Stimulated activated CD4-positive, alpha-beta T cell treated with anti-CD3 and anti-CD28 coated beads, Interleukin-1b, Interleukin-23, amount 100 ng/mL, for 24 hours (primary cell): ENCODE measurements at places on chromosomes 7 and 10.

DNA sequence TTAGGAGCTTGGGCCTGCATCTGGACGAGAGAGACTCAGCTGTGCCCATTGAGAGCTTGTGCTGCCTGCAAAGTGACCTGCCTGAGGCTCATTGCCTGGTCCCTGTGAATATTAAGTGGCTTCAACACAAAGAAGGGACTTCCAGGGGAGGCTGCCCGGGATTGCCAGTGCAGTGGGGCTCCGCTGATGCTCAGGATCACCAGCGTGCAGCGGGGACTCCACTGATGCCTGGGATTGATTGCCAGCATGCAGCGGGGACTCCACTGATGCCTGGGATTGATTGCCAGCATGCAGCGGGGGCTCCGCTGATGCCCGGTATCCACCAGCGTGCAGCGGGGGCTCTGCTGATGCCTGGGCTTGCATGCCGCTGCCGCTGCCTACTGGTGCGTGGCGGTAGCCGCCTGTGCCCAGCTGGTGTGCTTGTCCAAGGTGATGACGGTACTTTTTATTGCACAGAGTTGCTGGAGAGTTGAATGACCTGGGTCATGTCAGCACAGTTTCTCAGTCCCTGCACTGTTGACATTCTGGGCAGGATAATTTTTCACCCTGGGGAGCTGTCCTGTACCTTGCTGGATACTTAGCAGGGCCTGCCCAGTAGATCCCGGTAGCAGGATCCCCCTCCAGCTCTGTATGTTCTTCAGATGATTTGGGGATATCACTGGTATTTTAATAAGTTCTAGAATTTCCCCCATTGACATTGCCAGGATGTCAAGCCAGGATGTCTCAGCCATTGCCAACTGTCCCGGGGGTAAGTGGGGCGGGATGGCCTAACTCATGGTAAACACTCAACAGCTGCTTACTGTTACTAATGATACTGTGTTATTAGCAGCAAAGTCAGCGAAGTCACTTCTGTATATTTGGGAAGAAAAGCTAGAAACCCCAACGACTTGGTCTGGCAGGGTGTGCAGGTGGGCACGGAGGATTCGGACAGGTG, 13.0 kb downstream of the DOCK1 start:
- no peak for DNase-seq

GRCh38 chr7:66250711-66251110, 45.6 kb downstream of the TPST1 start:
- no peak for DNase-seq

DNA sequence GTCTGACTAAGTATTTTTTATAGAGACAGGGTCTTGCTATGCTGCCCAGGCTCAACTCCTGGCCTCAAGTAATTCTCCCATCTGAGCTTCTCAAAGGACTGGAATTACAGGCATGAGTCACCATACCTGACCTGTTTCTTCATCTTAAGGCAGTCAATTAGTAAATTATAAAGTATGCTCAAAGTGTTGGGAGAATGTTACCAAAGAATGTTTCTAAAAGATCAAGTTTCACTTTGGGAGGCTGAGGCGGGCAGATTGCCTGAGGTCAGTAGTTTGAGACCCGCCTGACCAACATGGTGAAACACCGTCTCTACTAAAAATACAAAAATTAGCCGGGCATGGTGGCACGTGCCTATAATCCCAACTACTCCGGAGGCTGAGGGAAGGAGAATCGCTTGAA, 117.0 kb downstream of the ALOX5 start:
- DNase-seq: no peak

GRCh38 chr10:69851306-69851705, 49.6 kb downstream of the COL13A1 start:
- no peak for DNase-seq

DNA sequence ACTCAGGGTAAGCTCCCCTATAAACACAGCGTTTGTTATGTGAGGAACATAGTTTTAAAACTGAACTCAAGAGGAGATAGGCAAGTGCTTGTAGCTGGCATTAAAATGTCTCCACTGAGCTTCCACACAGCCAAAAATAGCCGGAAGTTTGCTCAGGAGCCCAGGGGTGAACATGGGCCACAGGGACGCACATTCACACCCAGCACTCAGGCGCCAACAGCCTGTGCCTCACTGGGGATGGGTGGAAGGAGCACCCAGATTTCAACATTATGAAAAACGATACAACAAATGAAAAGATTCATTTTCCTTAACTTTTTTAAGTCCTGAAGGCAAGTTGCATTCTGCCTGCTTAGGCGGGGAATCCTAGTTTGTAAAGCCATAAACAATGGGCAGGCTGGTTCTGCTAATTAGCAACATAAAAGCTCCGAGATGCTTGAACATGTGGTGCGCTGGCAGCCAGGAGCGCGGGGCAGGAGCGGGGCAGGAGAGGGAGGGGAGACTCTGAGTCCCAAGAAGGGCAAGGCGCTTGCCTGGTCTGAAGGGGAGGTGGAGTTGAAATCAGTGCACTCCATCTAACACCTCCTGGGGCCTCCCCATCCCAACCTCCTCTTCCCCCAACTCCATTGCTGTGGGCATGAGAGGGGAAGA, 235.9 kb downstream of the COBL start:
- DNase-seq: no peak

- DNase-seq: no peak
Observed at GRCh38 chr7:42956062-42956461, 23.9 kb downstream of the MRPL32 start.

GRCh38 chr7:21971780-21972396, 26.2 kb upstream of the CDCA7L start:
- no peak for DNase-seq

- DNase-seq: no peak
Observed at GRCh38 chr7:73515178-73515577, 6.9 kb downstream of the BAZ1B start.

- no peak for DNase-seq
Observed at GRCh38 chr10:132273966-132274365, 33.8 kb downstream of the STK32C start.

GRCh38 chr7:149624006-149624405, 126.4 kb upstream of the ZNF746 start:
- no peak for DNase-seq

DNA sequence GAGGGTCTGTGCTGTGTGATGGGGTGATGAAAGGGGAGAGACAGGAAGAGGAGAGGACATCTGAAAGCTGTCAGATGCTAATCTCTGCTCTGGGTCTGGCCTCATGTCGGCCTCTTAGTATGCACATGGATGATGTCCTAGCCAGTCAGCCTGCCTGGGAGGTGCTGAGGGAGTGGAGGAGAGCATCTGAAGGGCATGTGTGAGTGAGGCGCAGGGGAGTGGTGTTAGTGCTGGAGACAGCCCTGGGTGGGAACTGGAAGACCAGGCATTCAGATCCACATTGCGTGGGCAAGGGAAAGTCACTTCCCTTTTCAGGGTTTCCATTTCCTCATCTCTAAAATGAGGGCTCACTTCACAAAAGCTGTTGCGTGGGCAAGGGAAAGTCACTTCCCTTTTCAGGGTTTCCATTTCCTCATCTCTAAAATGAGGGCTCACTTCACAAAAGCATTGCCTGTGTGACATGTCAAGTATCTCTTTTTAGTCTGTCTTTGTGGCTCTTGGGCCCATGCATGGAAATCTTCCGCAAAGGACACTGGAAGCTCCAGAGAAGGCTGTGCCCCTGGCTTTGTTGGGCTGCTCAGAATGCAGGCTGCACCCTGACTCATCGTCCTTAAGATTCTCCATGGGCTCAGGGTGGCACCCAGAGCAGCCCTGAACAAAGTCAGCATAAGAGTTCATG, 10.0 kb downstream of the SFTPD start:
- DNase-seq: no peak

GRCh38 chr7:19144661-19145433, at the start of gene FERD3L:
Gene FERD3L (minus strand): TSS chr7:19145421. CDS start chr7:19145362, 59 bp downstream.
- no peak for DNase-seq

- DNase-seq: no peak
Observed at GRCh38 chr10:34811126-34811967, 3.7 kb downstream of the PARD3 start.

DNA sequence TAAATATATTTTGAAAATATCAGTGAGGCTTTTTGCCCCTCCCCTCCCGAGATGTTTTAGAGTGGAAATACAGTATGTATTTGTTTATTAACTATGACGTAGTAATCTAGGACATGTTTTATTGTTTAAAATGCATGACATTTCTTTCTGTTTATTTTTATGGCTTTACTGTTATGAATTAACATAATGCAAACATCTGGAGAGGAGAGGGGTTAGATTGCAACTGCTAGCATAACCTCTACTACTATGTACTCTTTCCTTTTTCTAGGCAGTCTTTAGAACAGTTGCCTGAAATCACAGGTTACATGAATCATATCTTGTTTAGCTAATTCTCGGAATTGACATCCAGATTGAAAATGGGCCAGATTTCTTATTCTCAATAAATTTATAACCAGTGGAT, 7.4 kb downstream of the BTAF1 start:
- no peak for DNase-seq

DNA sequence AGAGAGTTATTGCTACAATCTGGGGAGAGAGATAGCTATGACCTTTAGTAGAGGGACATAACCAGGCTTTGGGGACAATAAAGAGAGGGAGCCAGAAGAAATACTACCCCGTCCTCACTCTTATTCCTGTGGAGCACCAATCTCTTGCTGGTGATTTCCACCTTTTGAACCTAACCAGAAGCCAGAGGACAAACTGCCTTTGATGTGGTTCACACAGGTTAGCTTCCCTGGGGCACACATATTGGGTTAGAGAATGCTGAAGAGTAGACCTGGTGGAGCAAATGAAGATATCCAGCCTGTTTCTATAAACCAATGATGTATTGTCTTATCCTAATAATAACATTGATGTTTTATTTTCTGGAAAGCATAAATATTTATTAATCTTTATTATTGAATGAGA, 399.3 kb downstream of the HTR7 start:
- no peak for DNase-seq

- DNase-seq: no peak
Observed at GRCh38 chr7:45421806-45422205, 152.4 kb upstream of the ADCY1 start.

- DNase-seq: no peak
Observed at GRCh38 chr7:114444196-114444595, 29.6 kb downstream of the FOXP2 start.

GRCh38 chr10:22554461-22555182, 159.8 kb downstream of the PIP4K2A start:
- no peak for DNase-seq

DNA sequence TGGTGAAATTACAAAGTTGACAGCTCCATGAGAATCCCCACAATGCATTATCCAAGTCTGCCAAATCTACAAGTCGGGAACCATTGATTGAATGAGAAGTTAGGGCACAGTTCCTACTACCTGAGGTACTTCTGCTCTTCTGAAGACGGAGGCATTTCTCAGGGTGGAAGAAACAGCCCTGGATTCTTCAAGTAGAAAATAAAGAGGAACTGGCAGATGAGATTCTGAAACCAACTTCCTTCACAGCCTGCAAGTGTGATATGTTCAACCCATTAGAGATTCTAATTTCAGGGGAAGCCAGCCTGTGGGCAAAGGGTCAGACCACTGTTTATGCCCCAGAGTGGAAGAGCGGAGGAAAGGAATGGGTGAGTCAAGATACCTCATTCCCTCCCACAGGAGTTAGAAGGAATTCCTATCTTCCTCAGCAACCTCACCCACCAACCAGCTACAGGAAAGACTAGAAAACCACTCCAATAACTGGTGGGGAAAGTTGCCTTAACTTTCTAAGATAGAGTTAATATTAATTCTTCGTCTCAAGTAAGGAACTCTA, 50.5 kb upstream of the BMPER start:
- no peak for DNase-seq

GRCh38 chr10:75828413-75828812, 397.0 kb downstream of the LRMDA start:
- no peak for DNase-seq

DNA sequence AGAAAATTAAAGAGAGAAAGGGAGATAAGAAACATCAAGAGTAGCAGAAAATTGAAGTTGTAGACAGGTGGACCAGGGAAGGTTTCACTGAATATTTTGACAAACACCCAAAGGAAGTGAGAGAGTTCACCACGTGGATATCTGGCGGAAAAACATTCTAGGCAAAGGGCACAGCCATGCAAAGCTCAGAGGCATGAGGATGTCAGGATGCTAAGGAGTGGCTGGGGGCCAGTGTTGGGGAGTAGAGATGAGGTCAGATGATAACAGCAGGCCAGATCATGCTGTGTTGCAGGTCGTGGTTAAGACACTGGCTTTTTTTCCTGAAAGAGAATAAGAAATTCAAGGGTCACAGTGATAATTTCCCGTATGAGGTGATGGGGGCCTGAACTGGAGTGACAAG, 181.9 kb downstream of the DGKI start:
- no peak for DNase-seq

GRCh38 chr7:98702021-98702420, 84.9 kb downstream of the NPTX2 start:
- DNase-seq: no peak

DNA sequence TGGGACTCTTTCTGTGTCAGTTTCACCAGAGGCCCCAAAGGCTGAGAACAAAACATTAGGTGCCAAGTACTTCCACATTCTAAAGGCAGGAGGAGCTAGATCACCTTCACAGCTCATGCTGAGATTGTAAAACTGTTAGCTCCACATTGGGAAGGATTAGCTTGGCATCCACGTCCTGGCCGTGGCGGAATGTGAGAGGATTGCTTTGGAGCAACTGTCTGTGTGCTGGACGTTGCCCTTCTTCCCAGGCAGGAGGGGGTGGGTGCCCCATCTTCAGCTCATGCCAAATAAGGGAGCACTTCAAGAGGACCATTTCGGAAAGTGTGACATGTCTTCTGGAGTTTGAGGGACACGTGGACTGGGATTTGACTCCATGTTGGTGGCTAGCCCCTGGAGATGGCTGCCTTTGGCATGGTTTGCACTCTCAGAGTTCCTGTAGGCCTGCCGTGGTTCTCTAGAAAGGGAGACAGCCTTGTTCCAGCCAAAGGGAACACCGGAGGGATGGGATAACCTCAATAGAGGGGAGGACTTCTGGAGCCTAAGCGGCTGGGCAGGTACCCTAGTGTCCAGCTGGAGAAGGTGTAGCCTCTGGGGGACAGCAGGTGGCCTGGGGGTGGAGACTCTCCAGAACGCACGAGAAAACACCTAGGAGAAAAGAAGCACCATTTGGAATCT, 19.9 kb upstream of the FMC1 start:
- DNase-seq: no peak

DNA sequence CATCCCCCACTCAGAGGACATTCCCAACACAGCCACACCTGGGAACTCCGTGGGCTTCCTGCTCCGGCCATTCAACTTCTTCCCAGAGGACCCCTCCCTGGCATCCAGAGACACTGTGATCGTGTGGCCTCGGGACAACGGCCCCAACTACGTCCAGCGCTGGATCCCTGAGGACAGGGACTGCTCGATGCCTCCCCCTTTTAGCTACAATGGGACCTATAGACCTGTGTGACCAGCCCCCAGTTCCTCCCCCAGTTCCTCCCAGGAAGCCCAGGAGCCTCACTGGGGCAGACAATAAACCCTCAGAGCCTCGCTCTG, 8.6 kb downstream of the AOC1 start:
- DNase-seq: no peak

- no peak for DNase-seq
Observed at GRCh38 chr10:100600218-100600617, 64.5 kb downstream of the HIF1AN start.

DNA sequence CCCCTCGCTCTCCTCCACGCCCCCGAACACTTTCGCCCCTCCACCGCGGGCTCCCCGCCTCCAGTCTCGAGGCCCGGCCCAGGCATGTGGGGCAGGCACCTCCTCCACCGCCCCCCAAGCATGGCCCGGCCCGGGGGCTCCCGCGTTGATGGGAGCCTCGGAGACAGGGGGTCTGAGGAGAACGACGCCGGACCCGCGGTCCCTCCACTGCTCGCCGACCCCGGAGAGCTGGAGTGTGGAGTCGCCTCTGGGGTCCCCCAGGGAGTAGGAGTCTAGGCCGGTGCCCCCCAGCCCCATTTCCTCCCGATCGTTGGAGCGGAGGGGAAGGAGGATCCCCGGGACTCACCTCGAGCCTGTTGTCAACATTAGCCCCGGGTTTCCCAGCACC, 206 bp downstream of the UPF2 start:
- DNase-seq: peak; percentile 32
